NCI-H1105 (cell line): ENCODE measurements at places on chromosomes 16 and 17.

DNA sequence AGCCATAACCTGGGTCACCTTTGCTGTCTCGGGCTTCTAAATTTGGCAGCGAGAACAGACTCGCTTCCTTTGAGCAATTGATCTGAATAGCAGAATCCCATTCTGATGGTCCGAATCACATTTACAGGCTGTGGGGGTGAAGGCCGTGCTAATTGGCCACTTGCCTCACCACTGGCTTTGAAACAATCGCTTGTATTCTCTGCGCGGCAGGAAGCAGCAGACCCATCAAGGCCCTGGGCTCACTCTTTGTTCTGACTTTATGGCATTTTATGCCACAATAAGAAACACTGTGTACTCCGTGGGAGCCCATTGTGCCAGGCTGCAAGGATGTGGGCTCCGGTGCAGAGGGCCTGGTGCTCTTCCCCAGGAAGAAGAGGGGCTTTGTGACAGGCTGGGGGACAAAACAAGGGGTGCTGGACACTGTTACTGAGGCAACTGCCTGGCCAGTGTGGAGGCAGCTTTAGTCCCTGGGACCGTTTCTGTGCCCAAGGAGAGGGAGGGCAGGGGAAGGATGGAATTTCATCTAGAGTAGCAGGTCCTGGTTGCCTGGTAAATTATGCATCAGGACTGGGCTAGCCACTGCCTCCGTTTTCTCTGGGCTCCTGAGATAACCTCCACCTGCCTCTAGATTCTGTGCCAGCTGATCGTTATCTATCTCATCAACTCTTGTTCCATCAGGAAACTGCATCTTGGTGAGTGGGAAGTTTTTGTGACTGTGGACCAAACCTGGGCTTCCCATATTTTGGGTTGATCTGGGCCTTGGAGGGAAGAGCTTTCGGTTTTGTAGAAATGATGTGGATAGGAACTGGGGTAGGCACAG is 78.5 kb downstream of the MRC2 start:
- peak; percentile 26 for DNase-seq

- DNase-seq = no peak
These were observed 159.4 kb downstream of the SEC14L1 start for GRCh38 chr17:77300016-77300686.

- DNase-seq = no peak
These were observed 283.9 kb upstream of the EEF2KMT start for GRCh38 chr16:5381481-5381880.

- no peak for DNase-seq
These were observed 5.4 kb downstream of the GSG1L2 start for GRCh38 chr17:9816472-9816871.

DNA sequence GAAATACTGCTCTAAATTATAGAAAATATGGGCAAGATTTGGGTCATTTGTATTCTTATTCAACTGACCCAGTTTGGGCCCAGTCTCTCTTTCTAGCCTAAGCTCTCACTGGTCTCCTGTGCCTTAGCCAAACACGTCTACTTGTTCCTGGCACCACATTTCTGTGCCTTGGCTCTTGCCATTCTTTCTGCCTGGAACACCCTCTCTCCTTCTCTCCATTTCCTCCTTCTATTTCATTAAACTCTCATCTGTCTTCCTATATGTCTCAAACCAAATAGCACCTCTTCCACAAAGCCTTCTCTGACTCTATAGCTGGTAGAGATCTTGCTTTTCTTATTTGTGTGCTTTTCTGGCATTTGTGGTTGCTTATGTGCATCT is 37.7 kb upstream of the NUFIP2 start:
- DNase-seq = no peak

DNA sequence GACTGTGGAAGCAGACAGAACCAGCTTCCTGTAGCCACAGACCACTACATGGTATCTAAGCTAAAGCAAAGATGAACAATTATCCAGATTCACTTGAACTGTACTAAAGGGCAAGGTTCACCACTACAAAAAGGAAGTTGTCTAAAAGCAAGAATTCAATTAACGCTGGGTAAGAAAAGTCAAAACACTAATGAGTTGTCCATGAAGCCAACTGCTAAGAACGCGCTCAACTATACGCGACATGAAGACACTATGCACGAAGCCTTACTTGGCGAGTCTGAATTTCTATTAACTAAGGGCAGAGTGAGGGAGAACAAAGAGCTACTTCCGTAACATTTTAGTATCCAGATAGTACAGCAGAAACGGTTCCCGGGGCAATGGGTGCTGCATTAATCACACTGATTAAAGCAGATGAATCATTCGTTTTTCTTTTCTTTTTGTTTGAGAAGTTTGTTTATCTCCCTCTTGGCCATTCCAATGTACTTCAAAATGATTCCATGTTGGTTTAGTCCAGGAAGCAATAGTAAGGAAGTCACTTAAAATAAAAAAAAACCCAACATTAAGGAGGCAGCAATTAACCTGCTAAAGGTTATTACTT is 2.8 kb upstream of the RPS15A start:
- DNase-seq = no peak

DNA sequence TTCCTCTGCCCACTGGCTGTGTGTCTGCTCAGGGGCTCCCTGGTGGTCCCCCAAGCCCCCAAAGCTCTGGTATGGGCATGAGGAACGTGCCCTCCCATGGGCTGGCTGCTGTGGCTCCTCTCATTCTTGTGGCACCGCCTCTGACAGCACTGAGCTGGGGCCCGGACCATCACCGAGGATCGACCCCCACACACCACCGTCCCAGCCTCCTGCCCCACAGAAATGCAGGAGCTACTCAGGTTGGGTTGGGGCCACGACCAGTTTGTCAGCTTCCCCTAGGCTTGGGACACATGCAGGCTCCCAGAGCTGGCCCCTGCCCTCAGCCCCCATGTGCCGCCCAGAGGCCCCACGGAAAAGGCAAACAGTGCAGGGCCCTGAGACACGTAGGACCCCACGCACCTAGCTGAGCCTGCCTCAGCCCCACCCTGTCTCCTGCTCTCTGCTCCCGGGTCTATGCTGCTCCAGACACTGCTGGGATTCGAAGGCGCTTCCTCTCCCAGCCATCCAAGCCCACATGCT is 3.3 kb upstream of the CASKIN1 start:
- no peak for DNase-seq

DNA sequence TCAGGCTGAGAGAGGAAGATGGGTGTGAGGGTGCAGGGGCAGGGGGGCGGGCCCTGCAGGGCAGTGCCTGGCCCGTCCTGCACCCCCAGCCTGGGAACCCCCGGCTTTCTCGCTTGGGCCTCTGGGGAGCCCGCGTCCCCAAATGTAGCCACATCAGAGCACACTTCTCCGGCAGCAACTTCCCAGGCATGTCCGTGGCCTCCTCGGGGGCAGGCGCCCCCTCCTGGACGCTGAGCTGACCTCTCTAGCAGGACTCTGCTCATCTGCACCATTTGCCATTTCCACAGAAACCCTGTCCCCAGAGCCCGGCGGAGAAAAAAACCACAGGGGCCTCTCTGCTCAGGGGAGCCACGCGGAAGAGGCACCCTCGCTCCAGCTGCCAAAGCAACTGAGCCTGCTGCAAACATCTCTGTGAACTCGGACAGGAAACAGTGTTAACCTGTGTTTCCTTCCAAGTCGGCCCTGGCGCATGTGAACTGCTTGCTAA is 63.4 kb downstream of the KLHDC4 start:
- DNase-seq = no peak

DNA sequence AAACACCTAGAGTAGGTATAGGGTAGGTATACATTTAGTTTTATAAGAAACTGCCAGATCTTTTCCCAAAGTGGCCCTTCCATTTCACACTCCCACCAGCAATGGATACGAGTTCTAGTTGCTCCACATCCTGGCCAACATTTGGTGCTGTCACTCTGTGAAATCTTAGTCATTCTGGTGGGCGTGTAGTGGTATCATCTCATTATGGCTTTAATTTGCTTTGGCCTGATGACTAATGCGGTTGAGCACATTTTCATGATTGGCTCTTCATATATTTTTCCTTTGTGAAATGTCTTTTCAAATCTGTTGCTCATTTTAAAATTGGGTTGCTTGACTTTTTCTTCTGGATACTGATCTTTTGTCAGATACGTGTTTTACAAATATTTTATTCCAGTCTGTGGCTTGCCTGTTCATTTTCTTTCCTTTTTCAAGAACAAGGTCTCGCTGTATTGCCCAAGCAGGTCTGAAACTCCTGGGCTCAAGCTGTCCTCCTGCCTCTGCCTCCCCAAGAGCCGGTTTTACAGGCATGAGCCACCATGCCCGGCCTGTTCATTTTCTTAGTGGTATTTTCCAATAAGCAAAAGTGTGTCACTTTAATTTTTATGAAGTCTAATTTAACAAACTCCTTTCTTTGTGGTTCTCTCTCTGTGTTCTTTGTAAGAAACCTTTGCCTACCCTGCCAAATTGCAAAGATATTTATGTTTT is 192.4 kb downstream of the SEC14L1 start:
- DNase-seq = no peak

- no peak for DNase-seq
These were observed 1.1 kb upstream of the RNF213 start for GRCh38 chr17:80259457-80260068.

- peak; percentile 93 for DNase-seq
These were observed 66.2 kb downstream of the TMEM132E start for GRCh38 chr17:34645594-34645993.

GRCh38 chr16:14957576-14958322 is 17.1 kb upstream of the PDXDC1 start:
- DNase-seq = no peak

DNA sequence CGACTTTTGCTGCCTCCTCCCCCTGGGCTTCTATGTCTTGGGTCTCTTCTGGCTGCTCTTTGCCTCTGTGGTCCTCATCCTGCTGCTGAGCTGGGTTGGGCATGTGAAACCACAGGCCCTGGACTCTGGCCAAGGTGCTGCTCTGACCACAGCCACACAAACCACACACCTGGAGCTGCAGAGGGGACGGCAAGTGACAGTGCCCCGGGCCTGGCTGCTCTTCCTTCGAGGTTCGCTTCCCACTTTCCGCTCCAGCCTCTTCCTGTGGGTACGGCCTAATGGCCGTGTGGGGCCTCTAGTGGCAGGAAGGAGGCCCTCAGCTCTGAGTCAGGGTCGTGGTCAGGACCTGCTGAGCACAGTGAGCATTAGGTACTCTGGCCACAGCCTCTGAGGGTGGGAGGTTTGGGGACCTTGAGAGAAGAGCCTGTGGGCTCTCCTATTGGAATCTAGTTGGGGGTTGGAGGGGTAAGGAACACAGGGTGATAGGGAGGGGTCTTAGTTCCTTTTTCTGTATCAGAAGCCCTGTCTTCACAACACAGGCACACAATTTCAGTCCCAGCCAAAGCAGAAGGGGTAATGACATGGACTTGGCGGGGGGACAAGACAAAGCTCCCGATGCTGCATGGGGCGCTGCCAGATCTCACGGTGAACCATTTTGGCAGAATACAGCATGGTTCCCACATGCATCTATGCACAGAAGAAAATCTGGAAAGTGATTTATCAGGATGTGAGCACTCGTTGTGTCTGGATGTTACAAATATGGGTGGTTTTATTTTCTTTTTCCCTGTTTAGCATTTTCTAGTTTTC is 2.3 kb downstream of the GP1BA start:
- DNase-seq = peak; percentile 19

DNA sequence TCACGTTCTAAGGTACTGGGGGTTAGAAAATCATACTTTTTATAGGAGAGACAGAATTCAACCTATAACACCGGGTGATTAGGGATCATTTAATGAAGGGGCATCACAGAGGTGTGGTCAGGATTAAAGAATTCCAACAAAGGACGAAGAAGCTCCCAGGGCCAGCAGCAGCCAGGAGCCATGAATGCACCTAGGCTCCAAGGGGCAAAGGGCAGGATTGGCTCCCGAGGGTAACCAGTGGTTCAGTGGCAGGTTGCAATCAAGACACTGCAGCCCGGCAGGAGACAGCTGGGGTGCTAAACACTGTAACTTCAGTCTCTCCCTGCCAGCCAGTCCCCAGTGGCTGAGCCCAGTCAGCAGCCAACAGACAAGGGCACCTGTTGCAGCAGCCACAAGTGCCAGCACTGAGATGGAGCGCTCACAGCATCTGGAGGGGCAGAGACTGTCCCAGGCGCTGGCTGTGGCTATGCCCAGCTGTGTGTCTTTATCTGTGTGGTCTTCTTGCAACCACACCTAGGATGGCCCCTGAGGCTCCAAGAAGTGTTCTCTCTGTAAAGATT is 23.9 kb downstream of the DHRS7C start:
- no peak for DNase-seq

GRCh38 chr16:65846210-65846602 is 520.3 kb upstream of the CDH5 start:
- no peak for DNase-seq

DNA sequence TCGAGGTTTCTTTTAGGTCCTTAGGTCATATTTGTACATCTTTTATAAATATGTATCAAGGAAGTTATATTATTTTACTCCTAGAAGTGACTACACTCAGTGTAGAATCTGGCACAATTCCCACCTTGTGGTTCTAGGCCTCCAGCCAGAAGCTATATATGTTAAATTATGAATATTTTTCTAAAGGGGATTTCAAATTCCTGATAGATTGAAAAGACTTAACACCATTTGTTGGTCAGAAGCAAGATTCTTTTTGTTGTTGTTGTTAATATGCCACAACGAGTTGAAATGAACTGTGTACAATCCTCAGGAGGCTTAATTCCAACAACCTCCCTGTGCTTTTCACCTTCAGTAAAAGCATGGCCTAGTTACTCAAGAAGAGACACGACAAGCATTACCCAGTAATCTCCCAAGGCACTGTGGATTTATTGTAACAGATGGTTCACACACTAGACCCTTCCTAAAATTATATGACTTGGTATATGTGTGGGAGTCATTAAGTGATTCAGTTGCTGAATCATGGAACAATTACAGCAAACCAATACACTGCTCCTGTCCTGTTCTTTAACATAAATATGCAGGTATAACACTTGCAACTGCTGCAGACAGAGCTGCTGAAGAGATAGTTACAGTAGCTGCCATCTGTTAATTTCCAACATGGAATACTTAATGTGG is 964.4 kb upstream of the GOT2 start:
- DNase-seq = no peak

GRCh38 chr17:17467016-17467415 is 9.8 kb upstream of the MED9 start:
- DNase-seq = no peak

DNA sequence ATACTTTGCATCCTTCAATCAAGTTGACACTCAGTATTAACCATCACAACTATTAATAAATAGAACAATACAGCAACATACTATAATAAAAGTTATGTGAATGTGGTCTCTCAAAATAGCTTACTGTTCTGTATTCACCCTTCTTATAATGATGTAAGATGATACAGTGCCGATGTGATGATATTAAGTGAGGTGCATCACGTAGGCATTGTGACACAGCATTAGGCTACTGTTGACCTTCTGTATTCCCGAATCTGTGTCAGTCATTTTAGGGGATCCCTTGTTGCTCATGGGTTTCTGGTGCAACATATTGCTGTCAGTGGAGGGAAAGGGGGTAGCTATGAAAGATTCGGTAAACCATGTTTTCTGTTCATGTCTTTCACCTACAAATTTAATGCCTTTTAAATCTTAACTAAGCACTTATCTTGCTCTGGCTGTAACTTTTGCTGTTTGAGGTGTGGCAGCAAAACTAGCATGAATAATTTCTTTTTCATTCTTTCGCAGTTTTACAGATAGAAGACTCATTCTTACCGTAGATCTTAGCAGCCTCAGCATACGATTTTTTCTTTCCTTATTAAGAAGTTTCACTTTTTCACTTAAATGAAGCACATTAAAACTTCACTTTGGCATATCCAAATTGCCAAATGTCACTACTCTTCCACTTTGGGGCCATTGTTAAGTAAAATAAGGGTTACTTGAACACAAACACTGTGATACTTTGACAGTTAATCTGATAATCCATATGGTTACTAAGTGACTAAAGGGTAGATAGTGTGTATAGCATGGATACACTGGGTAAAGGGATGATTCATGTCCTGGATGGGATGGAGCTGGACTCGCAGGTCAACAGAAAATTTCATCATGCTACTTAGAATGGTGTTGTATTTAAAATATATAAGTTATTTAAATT is 29.6 kb downstream of the NFAT5 start:
- DNase-seq = no peak
